AG04450 (cell line): ENCODE measurements at places on chromosomes 4 and X.
A peak's percentile ranks its signal among the peaks of the same experiment; 100 is the strongest.

GRCh38 chr4:1031346-1031745 lies 19.9 kb downstream of the FGFRL1 start:
- DNase-seq, result no peak

DNA sequence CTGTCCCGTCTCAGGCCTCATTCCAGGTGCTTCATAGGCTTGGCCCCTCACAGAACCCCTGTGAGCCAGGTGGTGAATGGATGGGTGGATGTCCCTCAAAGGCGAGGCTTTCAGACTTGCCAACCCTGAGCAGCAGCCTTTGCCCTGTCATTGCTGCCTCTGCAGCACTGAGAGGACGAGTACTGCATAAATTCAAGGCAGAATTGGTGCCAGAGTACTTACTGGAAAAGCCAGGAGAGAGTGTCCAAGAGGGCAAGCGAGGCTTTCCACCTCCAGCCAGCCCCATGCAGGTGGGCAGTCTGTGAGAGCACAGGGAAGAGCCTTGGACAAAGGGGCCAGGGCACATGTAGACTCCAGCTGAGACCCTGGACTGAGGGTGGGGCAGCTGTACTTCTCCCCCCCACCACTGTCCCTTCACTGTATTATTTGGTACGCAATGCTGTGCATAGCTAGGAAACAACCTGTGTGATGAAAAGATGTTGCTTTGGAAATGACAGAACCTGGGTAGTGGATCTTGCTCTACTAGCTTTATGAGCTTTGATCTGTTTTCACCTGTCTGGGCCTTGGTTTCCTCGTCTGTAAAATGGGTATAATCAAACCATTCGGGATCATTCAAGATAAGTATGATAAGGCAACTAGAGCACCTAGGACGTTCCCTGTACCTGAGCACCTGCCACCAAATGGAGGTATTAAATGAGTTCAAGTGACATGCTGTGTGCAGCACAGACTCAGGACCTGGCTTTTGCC lies 224.9 kb upstream of the PSAPL1 start:
- no peak for DNase-seq

- DNase-seq, result no peak
Measured at GRCh38 chrX:100650841-100651240, 6.8 kb downstream of the SRPX2 start.

GRCh38 chr4:3413217-3413671 lies 28.5 kb upstream of the HGFAC start:
- no peak for DNase-seq

- DNase-seq, result no peak
Measured at GRCh38 chrX:9758021-9758638, 7.5 kb downstream of the GPR143 start.

GRCh38 chrX:2875136-2875481 lies 46.4 kb downstream of the GYG2 start:
- DNase-seq, result no peak

DNA sequence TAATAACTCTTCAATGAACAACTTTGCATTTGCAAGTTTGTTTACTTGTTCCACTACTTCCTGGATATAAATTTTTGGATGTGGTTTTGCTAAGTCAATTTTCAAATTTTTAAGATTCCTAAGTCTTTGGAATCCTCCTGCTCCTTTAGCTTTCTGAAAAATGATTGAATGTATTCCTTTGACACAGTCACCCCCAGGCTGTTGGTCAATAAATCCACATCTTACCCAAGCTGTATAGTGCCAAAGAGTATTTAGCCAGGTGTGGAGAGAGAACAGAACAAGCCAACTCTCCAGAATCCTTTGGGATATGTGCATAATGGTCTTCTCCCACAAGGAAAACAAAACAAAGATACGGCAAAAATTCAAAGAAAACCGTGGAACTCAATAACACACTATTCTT lies 56.9 kb upstream of the INTU start:
- DNase-seq, result no peak

- DNase-seq, result no peak
Measured at GRCh38 chr4:158770671-158771070, 1.8 kb downstream of the FNIP2 start.

GRCh38 chr4:38976308-38976707 lies 55.9 kb downstream of the TMEM156 start:
- DNase-seq, result no peak

DNA sequence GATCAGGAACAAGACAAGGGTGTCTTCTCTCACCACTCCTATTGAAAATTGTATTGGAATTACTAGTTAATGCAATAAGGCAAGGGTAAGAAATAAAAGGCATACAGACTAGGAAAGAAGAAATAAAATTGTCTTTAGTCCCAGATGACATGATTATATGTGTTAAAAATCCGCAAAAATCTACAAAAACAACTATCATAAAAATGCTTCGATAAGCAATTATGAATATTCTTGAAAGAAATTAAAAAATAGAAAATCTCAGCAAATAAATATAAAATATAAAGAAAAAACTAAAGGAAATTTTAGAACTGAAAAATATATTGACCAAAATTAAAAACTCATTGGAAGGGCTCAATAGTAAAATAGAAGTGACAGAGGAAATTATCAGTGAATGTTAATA lies 243.3 kb downstream of the ZNF674 start:
- DNase-seq, result no peak

DNA sequence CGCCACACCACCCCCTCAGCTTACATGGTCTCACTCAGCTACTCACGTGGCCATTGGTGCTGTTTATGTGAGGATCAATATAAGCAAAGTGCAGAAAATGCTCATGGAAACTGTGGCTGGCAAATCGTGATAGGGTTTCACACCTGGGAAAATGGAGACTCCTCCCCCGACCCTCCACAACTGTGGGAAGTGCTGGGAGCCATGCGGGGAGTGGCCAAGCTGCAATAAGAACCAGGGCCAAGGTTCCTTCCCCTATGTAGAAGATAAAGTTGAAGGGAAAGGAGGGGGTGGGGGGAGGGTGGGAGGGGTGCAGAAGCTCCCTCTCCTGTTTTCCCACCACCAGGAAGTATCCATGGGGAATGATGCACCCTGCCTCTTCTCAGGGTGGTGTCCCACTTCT lies 145.5 kb upstream of the MAMLD1 start:
- DNase-seq, result no peak

- DNase-seq, result no peak
Measured at GRCh38 chr4:159026329-159026728, 76.5 kb upstream of the RAPGEF2 start.

- peak; percentile 69 for DNase-seq
Measured at GRCh38 chr4:54085284-54085683, 14.7 kb upstream of the GSX2 start.

- DNase-seq, result peak; percentile 29
Measured at GRCh38 chrX:13747836-13748235, 13.3 kb downstream of the OFD1 start.

DNA sequence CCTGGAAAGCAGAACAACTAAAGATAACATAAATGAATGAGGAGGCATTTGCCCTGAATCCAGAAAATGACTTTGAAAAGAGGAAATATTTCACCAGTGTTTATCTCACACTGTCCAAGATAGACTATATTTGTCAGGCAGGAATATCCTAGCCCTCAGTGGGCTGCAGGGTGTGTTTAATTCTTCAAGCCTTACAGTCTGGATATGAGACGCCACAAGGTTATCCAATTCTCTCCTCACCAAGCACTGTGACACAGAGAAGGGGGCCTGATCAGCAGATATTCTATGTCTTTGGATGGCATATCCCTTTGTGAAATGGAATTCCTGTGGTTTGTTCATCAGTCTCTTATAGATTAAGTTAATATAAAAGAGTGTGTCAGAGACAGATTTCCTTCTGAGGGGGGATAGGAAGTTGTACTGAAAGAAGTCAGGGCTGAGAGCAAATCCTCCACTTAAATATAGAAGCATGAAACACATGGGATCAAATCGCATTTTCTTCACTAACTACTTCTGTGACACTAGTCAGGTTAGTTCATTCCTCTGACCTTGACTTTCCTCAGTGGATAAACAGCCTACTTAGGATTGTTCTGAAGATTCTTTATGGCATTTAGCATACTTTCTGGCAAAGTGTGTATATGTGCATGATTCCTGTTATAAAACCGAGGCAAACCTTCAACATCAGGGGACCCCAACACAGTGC lies 6.8 kb upstream of the G3BP2 start:
- DNase-seq, result no peak

DNA sequence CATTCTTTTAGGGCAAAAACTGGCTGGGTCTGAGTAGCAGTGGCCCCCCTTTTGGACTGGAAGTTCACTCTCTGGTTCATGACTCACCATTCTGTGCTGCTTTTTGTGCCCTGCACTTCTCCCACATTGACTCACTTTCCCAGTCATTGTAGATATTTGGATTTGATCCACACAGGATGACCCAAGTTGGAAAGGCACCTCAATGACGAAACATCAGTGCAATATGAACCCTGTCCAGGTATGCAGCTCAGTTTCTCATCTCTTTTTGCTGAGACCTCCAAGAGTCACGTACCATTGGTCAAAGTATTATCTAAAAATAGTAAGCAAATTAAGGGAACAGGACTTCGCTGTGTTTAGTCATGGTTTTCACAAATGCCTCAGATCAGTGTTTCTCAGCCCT lies 92.7 kb downstream of the CBLL2 start:
- no peak for DNase-seq

DNA sequence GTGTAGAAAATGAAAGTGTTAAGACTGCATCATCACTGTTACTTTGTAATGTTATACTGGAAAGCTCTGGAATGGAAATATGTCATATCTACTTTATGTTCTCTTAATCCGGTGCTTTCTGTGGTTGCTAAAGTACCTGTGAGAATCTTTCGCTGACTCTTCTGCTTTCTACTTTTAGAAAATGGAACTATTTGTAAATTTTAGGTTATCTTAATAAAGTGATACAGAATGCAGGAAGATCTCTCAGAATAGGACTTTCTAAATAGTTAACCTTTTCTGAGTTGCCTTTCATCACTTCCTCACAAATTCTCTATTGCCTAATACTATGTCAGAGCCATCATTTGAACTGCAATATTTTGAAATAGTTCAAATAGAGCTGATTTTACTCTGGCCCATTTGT lies 69.3 kb downstream of the BMP2K start:
- DNase-seq, result no peak

DNA sequence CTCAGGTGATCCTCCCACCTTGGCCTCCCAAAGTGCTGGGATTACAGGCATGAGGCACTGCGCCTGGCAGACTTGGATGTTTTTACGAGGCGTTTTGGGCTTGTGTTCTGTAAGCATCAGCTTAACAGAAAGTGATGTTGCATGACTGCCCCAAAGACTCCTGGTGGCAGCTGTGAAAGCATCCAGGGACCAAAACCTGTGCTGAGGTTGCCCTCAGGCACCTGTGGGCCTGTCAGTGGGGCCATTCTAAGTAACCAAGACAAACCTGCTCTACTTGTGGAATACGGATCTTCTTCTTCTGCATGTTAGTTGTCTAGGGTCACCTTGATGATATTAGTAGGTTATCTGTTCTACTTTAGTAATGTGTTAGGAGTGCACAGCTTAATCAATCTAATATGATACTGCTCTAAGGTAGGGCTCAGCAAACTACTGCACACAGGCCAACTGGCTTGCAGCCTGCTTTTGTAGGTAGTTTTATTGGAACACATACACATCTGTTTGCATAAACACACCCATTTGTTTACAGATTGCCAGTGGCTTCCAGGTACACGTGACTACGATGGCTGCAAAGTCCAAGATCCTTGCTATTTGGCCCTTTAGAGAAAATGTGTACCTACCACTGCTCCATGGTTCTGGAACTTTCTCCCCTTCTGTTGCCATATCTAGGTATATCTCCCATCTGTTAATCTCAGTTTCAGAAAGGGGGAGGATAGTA lies 136.7 kb downstream of the GPR143 start:
- no peak for DNase-seq

- peak; percentile 66 for DNase-seq
Measured at GRCh38 chrX:22800360-22800759, 199.4 kb upstream of the DDX53 start.

GRCh38 chr4:17701882-17702281 lies 79.5 kb downstream of the FAM184B start:
- no peak for DNase-seq

GRCh38 chrX:20254712-20255299 lies 11.9 kb downstream of the RPS6KA3 start:
- DNase-seq, result no peak

DNA sequence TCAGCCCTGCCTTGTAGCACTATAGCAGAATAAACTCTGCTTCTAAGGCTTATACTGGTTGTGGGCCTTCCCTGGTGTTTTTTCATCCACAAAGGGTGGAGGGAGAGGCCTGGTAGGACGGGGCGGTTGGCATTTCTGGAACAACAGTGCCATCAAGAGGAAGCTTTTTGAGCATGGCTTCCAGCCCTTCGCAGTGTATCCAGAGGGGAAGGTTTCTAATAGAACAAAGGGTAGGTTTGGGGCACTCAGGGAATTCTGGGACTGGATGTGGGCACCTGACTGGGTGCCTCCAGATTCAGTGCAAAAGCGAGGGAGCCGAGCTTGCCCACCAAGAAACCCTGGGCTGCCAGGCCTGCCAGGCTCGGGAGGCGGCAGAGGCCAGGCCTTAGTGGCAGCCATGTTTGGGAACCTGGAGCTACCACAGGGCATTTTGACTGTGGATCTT lies 229.6 kb upstream of the AGTR2 start:
- DNase-seq, result no peak

DNA sequence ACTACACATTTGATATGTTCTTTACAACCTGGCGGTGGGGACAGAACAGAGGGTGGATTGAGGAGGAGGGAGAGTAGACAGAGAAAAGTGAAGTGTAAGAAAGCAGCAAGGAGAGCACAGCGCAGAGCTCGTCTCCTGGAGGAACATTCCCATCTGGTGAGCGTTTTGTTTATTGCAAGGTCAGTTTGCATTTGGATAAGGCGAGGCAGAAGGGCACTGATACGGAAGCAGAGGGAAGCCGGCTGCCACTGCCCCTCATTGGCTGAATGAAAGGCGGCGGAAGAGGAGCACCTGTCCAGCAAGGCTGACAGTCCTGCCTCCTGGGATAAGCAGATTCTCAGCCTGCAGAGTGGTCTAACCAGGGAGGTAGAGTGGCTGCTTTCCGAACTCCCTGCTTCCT lies 83.2 kb downstream of the GPR143 start:
- no peak for DNase-seq

- no peak for DNase-seq
Measured at GRCh38 chrX:42247241-42247640, 323.9 kb upstream of the CASK start.
